Stimulated activated CD4-positive, alpha-beta T cell treated with anti-CD3 and anti-CD28 coated beads, Interleukin-15, amount 100 ng/mL, for 1 hour (primary cell): ENCODE measurements at places on chromosomes 13 and 19.

DNA sequence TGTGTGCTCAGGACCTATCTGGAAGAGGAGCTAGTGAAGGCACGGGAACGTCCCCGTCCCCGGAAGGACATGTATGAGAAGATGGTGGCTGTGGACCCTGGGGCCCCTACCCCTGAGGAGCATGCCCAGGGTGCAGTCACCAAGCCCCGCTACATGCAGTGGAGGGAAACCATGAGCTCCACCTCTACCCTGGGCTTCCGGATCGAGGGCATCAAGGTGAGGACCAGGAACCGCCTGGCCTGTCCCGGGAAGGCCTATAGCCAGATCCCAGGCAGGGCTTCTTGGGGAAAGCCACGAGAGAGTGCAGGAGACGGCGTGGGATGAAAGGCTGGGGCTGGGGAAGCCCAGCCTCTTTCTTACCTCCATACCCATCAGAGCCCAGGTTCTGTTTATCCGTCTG is 16.2 kb downstream of the ITPKC start:
- no peak for DNase-seq

GRCh38 chr19:46426035-46426505 is 2.7 kb downstream of the PNMA8C start:
- DNase-seq, result no peak

GRCh38 chr19:55492362-55492944 is 4.2 kb downstream of the SSC5D start:
- no peak for DNase-seq

DNA sequence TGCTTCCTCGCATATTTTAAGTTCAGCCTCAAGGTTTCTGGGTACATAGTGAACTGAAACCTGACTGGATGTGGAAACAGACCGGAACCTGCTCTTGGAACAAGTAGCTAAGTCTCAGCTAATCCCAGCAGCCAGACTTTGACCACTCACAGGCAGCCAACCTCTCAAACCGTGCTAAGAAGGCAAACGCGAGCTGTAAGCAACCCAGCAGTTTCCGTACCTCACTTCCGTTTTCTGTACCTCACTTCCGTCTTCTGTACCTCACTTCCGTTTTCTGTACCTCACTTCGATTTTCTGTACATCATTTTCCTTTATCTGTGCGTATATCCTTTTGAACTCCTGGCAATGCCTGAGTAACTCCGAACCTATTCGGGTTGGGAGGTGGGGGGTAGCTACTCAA is 96.8 kb downstream of the SUCLA2 start:
- DNase-seq, result no peak

GRCh38 chr19:39052846-39053245 is 20.5 kb upstream of the FBXO27 start:
- DNase-seq, result no peak

- no peak for DNase-seq
Observed at GRCh38 chr13:113544071-113544891, 40.3 kb upstream of the TFDP1 start.

DNA sequence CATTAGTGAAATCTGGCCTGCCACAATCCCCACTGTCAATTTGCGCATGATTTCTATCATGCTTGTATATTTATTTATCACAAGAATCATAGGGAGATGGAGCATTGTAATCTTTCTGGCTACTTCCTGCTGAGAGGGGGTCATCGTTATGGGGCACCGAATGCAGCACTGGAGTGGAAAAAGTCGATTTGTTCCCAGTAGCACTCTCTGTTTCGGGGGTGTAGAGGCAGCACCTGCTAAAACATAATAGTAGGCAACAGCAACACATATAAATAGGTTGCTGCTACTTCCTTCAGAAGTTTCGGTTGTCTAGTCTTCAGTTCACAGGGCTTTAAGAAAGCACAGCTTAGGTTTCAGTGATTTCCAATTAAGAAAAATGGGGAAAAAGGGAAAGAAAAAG is 23.4 kb upstream of the CEACAM21 start:
- DNase-seq, result no peak

DNA sequence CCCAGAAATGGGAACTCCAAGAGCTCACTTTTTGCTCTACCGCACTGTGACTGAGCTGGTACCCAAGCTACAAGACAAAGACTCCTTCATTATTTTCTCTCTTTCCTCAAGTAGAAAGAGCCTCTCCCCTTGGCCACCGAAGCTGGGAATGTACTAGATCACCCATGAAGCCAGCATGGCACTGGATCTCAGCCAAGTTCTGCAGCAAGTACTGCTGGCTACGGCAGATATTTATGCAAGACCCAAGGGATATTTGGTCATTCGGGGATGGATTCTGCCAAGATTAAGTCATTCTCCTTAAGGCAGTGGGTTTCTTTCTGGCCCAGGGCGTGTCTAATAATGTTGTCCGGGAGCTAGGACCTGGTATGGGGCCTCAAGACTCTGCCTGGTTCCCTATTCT is 633.5 kb downstream of the SLITRK1 start:
- DNase-seq, result no peak

DNA sequence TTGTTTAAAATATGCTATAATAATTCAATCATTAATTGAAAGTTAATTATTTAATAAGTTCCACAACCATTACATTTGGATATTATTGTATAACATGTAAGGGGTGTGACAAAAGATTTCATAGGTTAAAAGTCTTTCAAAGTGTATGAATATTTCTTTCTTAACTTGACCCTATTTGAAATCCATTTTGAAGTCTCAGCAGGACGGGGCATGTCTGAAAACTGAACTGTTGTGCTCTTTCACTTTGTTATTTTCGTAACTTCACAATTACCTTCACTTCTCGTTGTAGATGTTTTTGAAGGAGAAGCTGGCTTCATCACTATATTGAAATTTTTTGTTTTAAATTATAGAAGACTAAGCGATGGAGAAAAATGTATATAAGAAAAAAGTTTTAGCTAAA is 1775.7 kb downstream of the PCDH9 start:
- DNase-seq, result no peak

- no peak for DNase-seq
Observed at GRCh38 chr13:43333176-43333575, 309.8 kb downstream of the DNAJC15 start.

GRCh38 chr13:50594276-50595051 is 249.0 kb downstream of the DLEU7 start:
- DNase-seq, result no peak

DNA sequence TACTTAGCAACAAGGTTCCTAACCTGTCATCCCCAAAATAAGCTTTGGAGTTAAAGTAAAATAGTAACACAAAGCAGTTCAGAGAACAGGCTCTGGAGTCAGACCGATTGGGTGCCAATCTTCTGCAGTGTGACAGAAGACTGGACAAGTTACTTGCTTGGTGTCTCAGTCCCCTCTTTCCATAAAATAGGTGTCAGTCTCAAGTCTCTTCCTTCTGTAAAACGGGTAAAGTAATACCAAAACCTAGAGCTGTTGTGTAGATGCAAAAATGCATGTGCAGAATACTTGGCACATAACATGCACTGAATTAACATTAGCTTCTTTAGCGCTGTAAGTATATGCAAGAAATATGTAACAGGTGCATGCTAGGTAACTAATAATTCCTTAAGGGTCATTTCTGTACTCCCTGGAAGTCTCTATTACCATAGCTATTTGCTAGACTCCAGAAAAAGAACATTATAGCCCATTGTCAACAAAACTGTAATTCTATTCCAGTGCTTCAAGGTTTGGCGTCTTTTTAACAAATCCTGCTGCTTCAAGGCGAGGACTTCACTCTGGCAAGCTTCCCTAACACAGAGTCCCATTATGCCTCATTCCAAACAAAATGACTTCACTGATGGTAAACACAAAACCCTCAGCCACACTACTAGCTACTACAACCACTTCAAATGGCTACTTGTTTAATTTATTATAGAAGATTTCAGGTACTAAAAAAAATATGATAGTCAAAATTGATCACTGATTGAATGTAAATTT is 32.8 kb downstream of the ELF1 start:
- no peak for DNase-seq

- DNase-seq, result no peak
Observed at GRCh38 chr19:50490411-50490811, 13.8 kb upstream of the GARIN5A start.

DNA sequence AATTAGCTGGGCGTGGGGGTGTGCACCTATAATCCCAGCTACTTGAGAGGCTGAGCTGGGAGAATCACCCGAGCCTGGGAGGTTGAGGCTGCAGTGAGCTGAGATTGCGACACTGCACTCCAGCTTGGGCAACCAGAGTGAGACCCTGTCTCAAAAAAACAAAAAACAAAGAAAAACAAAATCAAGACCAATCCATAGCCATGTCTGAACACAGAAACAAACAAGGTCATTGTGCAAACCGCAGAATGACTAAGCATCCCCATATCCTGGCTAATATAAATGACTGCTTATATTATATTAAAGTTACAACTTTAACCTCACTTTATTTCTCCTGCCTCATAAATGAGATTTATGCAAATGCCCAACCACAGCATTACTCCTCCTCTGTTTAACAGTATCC is 2.3 kb upstream of the LYPD3 start:
- DNase-seq, result no peak

DNA sequence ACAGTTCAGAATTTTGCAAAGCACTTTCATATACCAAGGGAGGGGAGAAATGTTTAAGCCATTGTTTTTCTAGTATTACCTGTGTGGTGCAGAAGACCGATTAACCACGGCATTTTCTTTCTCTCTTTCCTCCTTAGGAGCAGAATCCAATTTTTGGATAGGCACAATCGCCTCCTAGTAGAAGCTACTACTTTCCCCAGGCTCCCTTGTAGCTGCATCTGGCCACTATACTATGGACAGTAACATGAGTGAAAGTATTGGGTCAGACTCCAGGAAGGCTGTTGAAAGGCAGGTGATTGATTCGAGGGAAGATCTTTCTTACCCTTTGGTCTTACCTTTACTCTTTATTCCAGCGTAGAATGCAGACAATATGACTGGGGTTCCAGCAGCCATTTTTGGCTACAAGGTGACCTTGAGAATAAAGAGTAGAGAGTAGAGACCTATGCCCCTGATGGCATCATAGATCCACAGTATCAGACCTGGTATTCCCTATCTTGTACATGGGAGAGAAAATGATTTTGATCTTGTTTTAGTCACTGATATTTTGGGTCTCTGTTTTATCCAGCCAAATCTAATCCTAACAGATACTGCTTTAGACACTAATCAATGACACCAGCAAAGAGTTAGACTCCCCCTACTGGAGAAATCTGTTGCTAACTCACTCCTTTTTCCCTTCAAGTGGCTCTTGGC is 77.0 kb downstream of the LRRC63 start:
- no peak for DNase-seq

DNA sequence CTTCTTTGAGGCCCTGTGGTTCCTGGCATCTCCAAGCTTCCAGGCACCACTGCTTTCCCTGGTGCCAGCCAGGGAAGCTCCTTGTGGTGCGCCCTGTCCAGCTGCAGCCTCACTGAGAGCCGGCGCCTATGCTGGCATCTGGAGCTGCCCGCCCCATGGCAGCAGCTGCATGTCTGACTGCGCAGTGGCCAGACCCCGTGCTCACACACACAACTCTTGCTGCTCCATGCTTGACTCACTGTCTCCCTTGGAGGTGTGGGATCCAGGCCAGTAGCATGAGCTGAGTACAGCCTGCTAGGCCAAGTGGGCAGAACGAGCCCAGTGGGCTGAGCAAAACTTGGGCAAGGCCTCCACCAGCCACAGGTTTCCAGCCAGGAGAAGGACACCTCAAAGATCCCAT is 11.5 kb upstream of the SUPT20H start:
- DNase-seq, result no peak

DNA sequence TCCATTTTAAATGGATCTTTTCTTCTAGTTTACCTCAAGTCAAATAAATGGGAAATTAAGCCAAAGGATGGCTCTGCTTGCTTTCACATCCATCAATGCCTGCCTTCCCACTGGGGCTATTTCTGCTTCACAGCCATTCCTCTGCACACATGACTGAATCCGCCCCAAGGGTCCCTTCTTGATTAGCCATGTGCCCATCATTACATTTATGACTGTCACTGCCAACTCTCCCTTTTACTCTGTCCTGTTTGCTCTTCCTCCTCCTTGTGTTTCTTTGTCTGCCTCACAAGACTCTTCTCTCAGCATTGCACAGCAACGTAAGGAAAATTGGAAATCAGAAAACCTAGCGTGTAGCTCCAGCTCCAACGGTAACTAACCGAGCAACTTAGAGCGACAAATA is 410.2 kb downstream of the TBC1D4 start:
- no peak for DNase-seq

DNA sequence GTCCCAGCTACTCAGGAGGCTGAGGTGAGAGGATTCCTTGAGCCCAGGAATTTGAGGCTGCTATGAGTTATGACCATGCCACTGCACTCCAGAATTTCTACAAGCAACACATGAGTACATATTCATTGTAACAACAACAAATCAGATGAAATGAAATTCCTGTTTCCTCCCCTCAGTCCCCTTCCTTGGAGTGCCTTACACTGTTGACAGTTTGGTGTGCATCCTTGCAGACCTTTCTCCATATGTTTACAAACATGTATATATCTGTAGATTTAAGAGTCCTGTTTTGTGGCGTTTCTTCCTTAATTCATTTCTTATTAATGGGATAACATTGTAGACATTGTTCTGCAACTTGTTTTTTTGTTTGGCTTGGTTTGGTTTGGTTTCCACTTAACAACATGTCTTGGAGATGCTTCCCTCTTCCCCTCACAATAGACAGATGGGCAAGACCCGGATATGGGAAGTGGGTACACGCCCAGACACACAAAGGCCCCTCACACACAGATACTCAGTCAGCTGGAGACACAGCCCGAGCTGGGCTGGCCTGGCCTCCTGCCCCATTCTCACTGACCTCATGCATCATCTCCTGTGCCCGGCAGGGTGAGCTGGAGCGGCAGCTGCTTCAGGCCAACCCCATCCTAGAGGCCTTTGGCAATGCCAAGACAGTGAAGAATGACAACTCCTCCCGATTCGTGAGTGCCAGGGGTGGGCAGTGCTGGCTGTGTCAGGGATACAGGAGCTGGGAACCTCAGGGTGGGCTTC is 21.7 kb downstream of the MYH14 start:
- no peak for DNase-seq

GRCh38 chr13:42048342-42048683 is at the start of gene DGKH:
TSS of gene DGKH (plus strand) at chr13:42048648. CDS start at chr13:42048774, 126 bp downstream.
- DNase-seq, result no peak

- no peak for DNase-seq
Observed at GRCh38 chr19:19434483-19435045, 29.1 kb downstream of the GATAD2A start.

- no peak for DNase-seq
Observed at GRCh38 chr19:55479451-55480230, 3.2 kb downstream of the ZNF628 start.
